Suppressor macrophage (primary cell): ENCODE measurements at places on chromosomes 3 and 15.

- DNase-seq, result peak; percentile 5
Measured at GRCh38 chr3:44923632-44924456, 49.4 kb downstream of the TGM4 start.

DNA sequence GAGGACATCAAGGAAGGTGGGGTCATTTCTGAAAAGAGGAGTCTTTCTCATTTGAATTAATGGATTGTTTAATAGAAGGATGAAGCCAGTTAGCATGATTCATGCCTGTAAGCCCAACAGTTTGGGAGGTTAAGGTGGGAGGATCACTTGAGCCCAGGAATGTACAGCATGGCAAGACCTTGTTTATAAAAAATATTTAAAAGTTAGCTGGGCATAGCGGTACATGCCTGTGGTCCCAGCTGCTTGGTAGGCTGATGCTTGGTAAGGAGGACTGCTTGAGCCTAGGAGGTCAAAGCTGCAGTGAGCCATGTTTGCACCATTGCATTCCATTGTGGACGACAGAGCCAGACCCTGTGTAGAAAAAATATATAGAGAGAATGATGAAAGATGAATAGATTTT, 165.5 kb downstream of the ALCAM start:
- no peak for DNase-seq

DNA sequence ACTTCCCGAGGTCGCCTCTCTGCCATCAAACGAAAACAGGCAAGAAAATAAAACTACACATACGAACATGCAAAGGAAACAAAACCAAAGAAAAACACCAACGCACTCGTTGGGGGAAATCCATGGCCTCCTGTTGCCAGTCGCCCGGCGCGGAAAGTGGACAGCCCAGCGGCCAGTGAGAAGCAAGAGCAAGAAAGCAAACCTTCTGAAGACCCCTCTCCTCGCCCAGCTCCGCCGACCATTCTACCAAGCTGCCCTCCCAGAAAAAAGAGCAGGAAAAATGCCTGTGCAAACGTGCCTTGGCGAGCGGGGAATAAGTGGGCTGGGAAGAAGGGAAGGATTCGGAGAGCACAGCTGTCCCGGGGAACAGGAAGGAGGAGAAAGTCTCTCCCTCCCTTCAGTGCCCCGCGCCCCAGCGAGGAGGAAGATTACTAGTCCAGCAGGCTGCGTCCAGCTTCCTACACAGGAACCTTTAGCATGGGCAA, 802 bp upstream of the NECTIN3 start:
- no peak for DNase-seq

GRCh38 chr3:108407886-108408285, 102.5 kb downstream of the MYH15 start:
- no peak for DNase-seq

DNA sequence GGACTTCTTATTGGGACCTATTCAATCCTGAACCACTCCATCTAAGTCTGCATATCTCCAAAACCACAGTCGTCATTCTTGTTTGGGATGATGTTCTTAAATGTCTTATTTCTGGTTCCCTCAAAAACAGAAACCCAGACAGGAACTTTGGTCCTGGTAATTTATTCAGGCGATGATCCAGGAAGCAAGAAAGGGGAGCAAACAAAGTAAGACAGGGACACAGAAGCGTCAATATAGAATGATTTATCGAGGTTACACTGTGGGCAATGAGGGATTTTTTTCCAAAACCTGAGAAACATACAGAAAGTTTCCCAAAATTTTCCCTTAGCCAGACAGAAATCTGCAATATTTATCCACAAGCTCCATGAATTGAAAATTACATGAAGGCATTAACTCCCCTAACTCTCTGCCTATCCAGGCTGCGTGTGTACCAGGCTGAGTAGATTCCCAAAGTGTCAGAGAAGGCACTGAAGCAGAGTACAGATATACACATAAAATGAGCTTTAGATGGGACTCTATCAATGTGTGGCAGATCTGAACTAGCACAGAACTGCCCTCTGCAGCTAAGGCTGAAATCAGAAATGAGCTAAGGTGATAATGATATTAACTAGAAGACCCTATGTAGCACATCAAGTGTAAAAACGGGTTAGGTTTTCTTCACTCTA, 43.2 kb downstream of the TP63 start:
- DNase-seq, result no peak

DNA sequence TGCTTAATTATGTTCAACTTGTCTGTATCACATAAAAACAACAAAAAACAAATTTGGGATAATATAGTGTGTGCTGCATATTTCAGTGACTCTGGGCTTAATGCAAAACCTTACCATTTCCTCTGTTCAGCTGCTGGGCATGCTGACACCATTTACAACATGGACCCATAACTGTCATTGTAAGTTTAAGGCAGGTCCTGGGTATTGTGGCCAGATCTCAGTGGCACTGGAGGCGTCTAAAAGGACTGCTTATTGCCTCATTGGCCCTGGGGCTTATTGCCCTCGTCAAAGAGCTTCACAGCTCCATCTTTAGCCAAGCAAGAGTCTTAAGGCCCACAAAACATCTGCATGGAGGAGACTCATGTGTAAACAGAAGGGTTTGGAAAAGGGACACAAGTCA, 390.2 kb downstream of the NR2F2 start:
- no peak for DNase-seq

DNA sequence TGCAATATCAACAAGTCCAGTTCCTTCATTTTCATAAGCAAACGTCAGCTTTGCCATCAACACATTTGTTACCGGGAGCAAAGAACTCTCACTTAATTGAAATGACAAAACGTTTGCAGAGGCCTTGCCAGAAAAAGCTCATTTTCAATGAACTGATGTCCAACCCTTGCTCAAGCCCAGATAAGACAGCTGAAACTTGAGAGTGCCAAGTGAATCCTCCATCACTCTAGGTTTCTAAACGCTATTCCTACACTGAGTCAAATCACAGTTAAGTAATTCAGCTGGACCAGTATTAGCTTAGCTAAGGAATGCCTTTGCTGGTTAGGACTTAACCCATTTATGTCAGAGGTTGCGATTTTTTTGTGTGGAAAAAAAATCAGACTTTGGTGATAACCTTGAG, 11.5 kb downstream of the CHSY1 start:
- DNase-seq, result no peak

- no peak for DNase-seq
Measured at GRCh38 chr15:59642351-59642750, 15.0 kb downstream of the GTF2A2 start.

- peak; percentile 48 for DNase-seq
Measured at GRCh38 chr3:31530039-31530959, 2.4 kb upstream of the STT3B start.
